ENCODE measurements at places on chromosomes 3 and 15.
A peak's percentile ranks its signal among the peaks of the same experiment; 100 is the strongest.

DNA sequence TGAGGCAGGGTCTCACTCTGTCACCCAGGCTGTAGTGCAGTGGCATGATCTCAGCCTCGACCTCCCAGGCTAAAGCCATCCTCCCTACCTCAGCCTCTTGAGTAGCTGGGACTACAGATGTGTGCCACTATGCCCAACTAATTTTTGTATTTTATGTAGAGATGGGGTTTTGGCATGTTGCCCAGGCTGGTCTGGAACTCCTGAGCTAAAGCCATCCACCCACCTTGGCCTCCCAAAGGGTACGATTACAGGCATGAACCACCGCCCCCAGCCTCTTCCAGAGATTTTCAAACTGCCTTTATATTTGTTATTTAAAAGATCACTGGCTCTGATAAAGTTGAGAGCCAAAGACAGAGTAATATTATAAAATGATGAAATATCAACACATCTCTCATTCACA, 37.3 kb downstream of the BSN start:
- DNase-seq: no peak

DNA sequence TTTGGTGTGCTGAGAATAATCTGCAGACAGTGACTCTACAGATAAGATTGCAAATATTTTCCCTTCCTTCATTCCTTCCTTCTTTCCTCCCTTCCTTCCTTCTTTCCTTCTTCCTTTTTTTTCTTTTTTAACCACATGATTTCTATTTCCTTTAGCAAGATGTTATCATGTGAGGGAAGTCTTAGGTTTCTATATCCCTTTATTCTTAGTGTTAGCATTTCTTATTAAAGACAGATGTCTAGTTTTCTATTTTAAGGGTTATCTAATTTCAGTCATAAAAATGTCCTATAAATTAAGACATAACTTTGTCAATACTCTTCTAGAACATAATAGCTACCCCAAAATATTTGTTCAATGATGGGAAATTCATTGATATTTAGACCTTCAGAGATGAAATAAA, 470.9 kb downstream of the LPP start:
- DNase-seq: no peak

DNA sequence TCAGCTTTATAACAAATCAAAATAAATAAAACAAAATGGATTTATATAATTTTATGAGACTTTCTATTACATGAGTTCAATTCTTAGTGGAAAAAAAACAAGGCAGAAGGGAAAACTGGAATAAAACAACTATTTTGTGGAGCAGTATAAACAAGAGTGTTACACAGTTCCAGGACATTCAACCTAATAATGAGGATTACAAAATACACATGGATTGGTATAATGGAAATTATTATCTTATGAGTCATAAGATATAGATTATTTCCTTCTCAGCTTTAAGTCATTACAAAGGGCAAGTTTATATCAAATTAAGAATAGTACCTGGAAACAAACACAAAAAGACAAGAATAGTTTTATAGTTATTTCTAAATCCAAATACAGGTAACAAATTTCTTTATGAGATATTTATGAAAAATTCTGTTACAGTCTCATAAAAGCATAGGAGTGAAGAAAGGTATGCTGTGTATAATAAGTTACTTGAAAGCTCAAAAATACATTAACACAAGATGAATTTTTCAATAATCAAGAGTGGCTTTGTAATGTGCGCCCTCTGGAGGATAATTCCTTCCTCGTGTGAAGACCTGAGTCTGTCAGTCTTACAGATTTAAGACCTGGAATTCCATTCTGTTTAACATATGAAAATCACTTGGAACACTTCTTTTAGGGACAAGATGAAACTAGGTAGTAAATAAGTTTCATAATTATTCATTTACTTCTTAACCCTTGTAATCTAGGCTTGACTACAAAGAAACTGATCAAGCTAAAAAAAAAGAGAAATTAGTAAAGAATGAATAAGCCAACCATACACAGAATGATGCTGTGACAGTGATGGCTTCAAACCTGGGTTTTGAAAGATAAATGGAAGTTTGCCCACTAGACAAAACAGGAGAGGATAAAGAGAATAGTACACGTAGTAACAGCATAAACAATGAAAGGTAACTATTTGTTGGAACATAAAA, 9.5 kb downstream of the COPS2 start:
- DNase-seq: no peak

DNA sequence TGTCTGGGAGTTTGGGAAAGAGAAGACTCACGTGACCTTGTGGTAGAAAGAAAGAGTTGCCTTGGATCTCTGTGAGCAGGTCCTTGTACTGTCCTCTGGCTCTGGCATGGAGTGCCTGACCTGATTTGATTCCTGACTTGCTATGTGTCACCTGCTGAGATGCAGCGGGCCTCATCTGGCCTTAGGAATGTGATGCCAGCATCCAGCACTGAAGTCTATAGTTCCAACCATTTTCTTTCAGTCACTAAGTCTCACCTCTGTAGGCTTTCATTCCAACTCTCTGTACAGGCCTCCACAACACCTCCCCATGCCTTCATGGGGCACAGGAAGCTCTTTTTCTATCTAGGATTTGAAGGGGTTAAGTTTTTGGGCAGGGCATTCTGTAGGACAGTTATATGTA, 12.1 kb upstream of the OXSR1 start:
- no peak for DNase-seq

DNA sequence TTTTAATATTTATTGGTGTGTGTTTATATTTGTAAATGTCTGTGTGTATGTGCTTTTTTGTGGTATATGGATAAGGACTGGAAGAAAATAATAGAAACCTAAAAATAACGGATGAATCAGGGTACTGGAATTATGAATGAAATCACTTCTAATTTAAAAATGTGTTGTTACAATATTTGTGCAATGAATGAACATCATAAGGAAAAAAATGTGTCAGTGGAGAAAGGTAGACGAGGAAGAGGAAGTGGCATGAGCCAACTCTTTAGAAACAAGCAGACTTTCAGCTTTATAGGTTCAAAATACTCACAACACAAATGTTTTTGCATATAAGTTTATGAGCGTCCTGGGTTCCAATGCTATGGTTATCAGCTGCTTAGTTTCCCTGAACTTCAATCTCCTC, 59.4 kb downstream of the SOX2 start:
- no peak for DNase-seq

DNA sequence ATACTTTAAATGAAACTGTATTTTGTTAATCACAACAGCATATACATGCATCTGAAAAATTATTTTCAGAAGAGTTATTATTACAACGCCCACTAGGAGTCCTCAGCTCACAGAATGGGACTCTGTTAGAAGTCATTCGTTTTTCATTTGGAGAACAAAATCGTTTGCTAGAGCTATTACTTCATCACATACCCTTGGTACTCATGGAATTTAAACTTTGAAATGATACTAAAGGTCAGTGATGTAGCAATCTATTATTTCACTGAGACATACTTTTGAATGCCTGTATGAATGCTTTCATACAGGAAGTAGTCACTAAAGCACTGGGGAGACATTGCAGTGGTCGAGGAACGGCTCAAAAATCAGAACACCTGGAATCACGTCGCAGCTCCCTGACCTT, 198.1 kb downstream of the MBNL1 start:
- DNase-seq: peak; percentile 24

- no peak for DNase-seq
Observed at GRCh38 chr3:102444101-102444500, 9.3 kb downstream of the ZPLD1 start.

DNA sequence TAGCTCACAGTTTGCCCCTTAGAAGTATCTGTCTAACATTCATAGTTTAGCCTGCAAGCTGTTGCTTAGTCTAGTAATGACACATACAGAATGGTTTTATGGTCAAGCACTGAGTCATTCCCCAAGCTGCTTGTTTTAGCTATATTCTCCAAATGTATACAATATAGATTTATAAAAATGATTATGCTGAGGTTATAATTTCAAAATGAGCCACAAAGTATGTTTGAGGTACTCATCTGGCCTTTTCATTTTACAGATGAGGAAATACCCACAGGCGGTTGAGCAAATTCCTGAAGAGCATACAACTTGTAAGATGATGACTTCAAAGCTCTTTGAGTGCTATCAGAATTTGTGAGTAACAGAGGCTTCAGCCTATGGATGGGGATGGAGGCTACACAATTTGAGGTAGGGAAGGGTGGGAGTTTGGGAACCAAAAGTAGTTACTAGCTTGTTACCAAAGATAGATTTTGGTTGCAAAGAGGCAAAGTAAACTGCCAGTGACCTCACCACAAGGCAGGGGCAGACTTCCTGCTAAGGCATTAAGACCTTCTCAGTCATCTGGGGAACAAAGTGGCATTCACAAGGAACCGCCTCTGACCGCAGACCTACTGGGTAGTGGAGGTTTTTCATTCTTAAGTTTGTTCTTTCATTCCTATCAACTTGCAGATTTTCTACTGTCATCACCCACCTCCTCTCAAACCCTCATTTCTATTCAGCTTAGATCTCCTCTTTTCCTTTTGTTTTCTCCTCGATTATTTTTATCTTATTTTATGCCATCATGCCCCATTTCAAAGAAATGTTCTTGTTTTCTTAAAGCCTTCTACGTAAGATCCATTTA, 257.2 kb upstream of the NECTIN3 start:
- DNase-seq: peak; percentile 1

GRCh38 chr3:124650798-124651197, 79.5 kb upstream of the UMPS start:
- DNase-seq: no peak

GRCh38 chr3:19446138-19446537, 297.8 kb downstream of the KCNH8 start:
- DNase-seq: no peak

DNA sequence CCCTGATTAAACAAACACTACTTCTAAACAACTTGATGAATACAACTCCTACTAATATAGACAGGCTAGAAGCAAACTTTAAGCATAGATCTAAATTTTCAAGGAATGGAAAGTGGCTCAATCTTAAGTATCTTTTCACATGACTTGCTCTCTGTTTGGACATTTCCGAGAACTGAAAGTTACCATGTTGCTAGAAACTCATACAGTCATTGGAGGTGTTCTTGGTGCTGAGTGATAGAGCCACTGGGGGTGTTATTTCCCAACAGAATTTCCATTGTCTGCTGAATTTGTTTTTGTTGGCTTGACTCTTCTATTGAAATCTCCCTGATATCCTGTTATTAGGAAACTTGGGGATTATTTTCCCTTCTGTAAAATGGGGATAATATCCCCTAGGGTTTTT, 264.5 kb upstream of the RASGRP1 start:
- no peak for DNase-seq

All from CD8-positive, alpha-beta memory T cell (primary cell).